Left hindlimb (tissue), 1 donor: ENCODE measurements at places on chromosomes 3 and 15.
A peak's percentile ranks its signal among the peaks of the same experiment; 100 is the strongest.

GRCh38 chr15:45185069-45185779 lies 2.5 kb downstream of the SHF start:
- DNase-seq = no peak

- DNase-seq = no peak
Observed at GRCh38 chr3:74055061-74055460, 430.3 kb upstream of the PDZRN3 start.

- no peak for DNase-seq
Observed at GRCh38 chr3:185631508-185632206, 45.6 kb downstream of the SENP2 start.

GRCh38 chr3:46959161-46959511 lies 17.4 kb downstream of the CCDC12 start:
- no peak for DNase-seq

DNA sequence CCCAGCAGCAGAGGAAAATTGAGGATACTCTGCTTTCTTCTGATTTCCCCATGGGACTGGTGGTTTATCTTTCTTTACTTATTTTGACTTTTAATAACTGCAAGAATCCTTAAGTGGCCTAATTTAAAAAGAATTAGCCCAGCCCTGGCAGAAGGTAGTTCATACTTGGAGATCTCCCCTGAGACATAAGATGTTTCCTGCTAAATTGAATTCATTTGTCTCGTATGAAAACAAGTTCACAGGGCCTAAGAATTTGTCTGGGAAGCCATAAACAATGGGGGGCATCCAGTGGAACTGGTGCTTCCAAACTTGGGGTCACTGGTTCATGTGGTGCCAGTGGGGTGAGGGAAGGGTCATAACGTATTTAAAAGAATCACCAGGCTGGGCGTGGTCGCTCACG lies 283.1 kb upstream of the RASGRP1 start:
- no peak for DNase-seq

DNA sequence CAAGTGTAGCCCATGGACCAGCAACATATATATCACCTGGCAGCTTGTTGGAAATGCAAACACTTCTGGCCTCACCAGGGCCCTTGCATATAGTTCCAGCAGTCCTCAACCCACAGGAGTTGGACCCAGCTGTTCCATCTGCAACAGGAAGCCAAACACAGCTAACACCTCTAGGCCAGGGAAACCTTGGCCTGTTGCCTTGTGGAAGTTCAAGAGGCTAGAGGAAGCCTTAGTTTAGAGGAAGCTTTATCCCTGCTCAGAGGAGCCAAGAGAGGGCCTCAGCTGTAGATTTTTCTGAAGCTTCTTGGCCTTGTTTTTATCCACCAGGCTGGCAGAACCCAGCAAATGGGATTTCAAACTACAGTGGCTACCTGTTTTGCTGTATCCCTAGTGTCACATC lies 11.4 kb downstream of the FHIT start:
- peak; percentile 62 for DNase-seq
